NCI-H1092 treated with DMSO at 0.1 percent for 48 hours (cell line): ENCODE measurements at places on chromosomes 2 and 18.
A peak's percentile ranks its signal among the peaks of the same experiment; 100 is the strongest.

- DNase-seq = no peak
Measured at GRCh38 chr2:119012345-119013301, 70.6 kb downstream of the MARCO start.

- DNase-seq = peak; percentile 60
Measured at GRCh38 chr2:240566203-240567136, 1.8 kb upstream of the RNPEPL1 start.

DNA sequence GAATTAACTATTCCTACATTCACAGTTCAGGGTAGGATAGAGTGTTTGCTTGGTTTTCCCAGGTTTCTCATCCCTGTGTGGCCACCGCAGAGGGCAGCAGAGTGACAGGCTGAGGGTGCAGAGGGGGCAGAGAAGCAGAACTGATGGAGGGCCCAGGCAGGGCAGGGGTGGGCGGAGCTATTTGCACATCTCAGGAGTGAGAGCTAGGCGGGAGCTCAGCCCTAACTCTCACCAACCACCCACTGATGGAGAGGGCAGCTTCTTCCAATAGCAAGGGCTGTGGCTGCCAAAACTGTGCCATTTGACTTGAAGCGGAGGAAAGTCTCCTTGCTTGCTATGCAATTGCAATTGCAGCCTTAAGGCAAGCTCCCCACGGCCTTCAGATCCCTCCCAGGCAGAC lies 12.0 kb upstream of the DARS1 start:
- DNase-seq = peak; percentile 52

DNA sequence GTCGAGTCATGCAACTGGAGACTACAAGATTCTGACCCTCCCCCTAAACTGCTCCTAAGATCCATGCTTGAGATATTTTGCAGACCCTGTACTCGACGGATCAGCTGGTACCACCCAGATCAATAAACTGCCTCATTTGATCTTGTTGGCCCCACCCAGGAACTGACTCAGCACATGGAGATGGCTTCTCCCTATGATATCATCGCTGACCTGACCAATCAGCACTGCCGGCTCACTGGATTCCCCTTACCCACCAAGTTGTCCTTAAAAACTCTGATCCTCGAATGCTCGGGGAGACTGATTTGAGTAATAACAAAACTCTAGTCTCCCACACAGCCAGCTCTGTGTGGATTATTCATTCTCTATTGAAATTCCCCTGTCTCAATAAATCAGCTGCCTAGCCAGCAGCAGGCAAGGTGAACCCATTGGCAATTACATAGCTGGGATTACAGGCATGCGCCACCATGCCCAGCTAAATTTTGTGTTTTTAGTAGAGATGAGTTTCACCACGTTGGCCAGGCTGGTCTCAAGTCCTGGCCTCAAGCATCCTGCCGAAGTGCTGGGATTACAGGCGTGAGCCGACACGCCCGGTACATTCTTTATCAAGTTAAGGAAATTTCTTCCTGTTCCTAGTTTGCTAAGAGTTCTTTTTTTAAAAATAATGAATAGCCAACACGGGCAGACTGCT lies 43.6 kb downstream of the VPS54 start:
- no peak for DNase-seq

- peak; percentile 48 for DNase-seq
Measured at GRCh38 chr2:70087702-70088597, 673 bp downstream of the PCBP1 start.

GRCh38 chr18:13416848-13417247 lies 198.3 kb downstream of the LDLRAD4 start:
- no peak for DNase-seq

GRCh38 chr2:64522843-64523428 lies 1.2 kb upstream of the AFTPH start:
- DNase-seq = peak; percentile 84

GRCh38 chr2:172196768-172197431 lies 94.2 kb upstream of the DLX2 start:
- DNase-seq = no peak

GRCh38 chr2:169358016-169358415 lies 4.3 kb downstream of the LRP2 start:
- DNase-seq = no peak

- no peak for DNase-seq
Measured at GRCh38 chr2:39688181-39688580, 22.5 kb downstream of the TMEM178A start.

DNA sequence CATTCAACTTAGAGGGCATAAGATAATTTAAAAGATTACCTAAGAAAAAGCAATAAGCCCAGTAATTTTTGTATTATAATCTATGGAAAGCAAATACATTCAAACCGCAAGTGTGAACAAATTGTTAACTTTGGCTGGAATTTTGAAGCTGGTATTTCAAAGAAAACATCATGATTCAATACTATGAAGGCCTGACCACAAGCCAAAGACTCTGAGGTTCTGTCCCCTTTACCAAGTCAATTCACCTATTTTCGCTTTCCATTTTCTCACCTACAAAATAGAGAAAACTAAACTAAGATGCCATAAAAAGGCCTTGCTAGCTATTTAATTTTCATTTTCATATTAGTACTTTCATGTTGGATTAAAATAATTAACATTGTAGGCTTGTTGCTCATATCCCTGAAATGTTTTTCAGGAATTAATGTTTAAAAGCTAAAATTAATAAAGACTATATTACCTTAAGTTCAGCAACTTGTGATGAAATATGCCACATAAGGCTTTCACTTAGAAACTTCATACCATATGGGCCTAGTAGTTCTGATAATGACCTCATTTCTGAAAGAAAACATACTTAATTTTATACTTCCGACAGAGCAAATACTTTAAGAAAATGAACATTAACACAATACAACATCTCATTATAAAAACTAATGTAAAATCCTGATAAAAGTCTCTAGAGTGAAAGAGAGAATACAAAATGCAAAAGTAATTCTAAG lies 85.7 kb upstream of the FRZB start:
- DNase-seq = no peak

- no peak for DNase-seq
Measured at GRCh38 chr18:69715191-69715795, 232.4 kb downstream of the CD226 start.

DNA sequence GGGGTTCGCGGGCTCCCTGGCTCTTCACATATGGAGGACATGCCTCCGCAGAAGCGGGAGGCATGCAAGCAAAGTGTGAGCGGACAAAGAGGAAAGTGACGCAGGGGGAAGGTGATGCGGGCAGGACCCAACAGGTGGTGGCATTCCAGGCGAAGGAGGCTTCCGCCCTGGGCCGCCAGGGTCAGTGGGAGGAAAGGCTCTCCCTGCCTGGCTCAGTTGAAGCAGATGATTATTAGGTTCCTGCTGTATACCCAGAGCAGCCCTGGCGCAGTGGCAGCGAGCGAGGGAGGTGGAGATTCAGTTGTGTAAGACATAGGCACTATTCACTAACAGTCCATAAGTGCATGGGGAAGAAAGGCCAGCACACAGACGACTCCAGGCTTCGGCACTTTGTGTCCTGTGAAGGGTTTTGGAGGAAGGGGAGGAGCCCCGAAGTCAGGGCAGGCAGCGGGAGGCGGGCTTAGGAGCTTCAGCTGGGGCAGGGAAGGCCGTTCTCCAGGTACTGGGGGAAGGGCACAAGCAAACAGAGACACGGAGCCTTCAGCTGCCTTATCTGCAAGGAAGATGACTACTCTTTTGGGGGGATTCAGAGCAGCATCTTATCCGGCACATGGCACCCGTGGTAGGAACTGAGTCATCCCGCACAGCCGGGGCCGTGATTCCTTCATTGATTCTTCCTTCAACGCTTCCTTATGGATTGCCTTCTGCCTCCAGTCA lies 89.8 kb downstream of the TGOLN2 start:
- peak; percentile 17 for DNase-seq

DNA sequence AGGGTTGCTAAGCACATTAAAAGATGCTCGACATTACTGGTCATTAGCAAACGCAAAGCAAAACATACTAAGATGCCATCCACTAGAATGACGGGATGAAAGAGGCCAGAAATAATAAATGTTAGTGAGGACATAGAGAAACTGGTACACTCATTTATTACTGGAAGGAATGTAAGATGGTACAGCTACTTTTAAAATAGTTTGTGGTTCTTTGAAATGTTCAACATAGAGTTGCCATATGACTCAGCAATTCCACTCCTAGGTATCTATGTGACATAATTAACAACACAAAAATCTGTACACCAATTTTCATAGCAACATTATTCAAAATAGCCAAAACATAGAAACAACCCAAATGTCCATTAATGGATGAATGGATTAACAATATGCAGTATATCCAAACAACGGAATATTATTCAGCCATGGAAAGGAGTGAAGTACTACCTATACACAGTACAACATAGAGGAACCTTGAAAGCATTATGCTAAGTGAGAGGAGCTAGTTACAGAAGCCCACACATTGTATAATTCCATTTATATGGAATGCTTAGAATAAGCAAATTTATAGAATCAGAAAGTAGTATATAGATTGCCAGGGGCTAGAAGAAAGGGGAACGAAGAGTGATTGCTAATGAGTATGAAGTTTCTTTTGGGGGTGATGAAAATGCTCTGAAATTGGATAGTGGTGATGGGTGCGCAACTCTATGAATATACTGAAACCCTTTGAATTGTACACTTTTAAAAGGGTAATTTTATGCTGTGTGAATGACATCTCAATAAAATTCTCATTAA lies 61.9 kb upstream of the IL1R1 start:
- DNase-seq = no peak

- no peak for DNase-seq
Measured at GRCh38 chr2:101900375-101900774, 91.4 kb upstream of the IL1R2 start.

DNA sequence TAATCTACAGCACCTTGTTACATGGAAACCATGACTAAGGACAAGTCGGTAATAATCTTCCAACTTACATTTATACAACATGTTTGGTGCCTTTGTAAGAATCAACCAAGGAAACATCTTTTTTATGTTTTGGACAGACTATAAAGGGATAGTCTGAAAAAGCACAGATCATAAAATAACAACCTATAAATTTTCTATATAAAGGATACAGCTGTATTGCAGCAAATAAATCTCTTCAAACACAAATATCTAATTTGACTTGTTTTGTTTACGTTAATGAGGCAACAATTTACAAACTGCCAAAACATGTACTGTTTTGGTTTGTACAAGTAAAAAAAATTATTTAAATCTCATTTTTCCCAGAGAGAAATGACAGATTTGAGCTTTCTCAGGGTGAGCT lies 92.5 kb downstream of the SRBD1 start:
- no peak for DNase-seq
